Ascending aorta (tissue), 2 donors: ENCODE measurements at places on chromosomes 5 and 9.

GRCh38 chr9:38079461-38080031 is 10.5 kb upstream of the SHB start:
- DNase-seq: no peak

DNA sequence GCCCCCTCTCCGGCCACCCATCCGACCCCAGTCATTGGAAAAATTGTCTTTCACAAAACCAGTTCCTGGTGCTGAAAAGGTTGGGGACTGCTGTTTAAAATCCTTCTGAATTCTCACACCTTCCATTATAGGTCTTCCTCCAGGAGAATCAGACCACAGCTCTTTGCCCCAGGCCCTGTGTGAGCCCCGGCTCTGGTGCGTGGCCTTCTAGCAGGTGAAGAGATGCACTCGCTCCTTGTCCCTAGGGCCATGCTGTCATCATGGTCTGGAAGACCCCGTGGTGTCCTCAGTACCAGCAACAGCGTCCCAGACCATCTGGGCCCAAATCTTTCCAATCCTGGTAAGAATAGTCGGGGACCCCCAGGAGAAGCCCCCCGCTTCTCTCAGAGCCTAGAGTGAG is 95.2 kb downstream of the DAP start:
- no peak for DNase-seq

DNA sequence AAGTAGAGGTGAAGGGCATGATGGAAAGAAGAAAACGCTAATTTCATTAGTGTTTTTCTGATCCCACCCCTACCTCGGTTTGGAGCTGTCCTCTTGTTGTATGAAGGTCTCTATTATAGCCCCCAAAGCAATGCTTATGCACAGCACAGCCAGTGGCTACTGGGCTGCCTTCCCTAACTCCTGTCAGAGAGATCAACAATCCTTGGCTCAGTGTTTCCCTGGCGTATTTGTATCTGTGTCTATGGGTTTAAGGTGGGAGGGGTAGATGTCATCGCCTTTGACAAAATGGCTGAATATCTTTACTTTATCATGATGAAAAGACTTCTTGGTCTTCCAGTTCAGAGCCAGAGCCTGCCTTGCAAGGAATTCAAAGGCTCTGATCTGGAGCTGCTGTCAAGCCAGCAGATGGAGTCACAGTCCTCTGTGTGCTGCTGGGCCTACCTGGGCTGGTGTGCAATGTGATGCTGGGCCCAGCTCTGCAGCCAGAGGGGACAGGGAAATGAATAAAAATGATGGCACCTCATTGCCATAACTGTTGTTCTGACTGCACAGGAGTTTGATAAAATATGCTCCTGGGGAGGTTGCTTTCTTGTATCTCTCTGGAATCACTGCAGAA is 20.1 kb upstream of the HSPA9 start:
- no peak for DNase-seq

GRCh38 chr5:140322751-140323731 is 20.1 kb upstream of the PFDN1 start:
- DNase-seq: no peak

GRCh38 chr9:109286981-109287380 is 33.9 kb downstream of the EPB41L4B start:
- no peak for DNase-seq

GRCh38 chr5:39578887-39579497 is 154.2 kb upstream of the DAB2 start:
- no peak for DNase-seq

DNA sequence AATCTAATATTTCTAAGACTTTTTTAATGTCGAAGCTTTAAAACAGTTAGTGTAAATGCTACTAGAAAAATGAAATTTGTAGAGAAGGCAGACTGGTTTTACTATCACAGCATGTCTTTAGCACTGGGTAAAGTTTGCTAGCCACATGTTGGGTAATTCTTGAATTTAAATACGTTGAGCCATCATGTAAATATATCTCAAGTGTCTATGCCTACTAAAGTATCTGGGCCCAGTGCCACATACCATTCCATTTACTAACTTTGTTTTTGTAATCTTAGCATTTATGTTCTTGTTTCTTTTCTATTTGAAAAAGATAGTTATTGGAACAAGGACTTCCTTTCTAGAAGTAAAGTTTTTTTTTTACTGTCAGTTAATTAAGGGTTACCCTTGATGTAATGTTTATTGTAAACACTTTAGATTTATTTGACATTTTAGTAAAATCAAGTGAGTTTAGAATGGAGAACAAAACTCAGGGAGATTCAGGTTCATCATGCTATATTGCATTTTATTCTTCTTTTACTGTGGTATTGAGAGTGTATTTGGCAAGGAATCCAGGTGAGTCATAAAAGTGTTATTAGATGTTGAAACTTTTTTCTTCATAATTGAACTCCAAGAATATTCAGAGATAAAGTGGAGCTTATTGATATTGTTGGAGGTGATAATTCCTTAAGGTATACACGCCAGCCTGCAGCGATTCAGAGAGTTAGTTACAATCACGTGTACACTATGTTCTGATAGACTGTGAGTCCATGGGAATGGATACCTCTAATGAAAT is 182.4 kb downstream of the CCDC171 start:
- DNase-seq: no peak

- DNase-seq: no peak
Observed at GRCh38 chr5:141825241-141825671, 53.0 kb downstream of the PCDH1 start.

- DNase-seq: no peak
Observed at GRCh38 chr5:146947181-146947941, 68.8 kb upstream of the PPP2R2B start.

DNA sequence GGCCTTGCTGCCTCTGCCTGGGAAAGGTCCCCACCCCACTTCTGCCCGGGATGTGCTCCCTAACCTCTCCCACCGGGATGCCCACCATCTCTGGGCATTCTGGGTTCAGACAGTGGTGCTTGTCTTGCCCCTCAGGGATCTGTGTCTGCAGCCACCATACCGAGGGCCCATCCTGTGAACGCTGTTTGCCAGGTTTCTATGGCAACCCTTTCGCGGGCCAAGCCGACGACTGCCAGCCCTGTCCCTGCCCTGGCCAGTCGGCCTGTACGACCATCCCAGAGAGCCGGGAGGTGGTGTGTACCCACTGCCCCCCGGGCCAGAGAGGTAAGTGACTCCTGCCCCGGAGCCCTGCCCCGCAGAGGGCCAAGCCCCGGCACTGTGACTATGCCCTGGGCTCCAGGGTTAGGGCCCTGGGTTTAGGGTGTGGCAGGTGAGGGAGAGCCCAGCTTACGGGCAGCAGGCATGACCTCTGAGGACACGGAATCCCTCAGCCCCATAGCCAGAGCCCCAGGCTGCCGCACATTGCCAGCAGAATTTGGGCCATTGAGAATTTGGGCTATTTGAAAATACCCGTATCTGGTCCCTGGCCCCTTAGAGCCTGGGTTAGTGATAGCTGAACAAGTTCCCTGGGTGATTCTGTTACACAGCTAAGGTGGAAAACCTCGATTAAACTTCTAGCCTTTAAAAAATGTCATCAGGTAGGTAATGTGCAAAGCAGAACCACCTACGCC is 35.3 kb upstream of the AIF1L start:
- no peak for DNase-seq

DNA sequence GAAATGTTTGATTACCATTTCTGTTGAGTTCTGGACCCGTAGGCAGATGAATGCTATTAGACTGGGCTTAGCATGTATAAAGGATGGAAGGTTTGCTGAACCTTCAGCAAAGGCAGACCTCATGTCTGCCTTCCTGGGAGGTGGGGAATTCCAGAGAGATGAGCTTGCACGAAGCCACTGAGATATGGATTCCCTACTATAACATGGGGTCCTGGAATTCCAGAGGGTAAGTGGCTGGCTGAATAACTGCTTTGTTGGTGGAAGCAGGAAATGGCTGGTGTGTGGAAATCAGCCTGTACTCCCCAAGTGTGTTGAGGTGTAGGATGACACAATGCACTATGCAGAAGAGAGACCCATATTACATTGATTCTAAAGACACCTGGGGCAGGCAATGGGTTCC is 526.4 kb downstream of the CTNND2 start:
- no peak for DNase-seq

- DNase-seq: no peak
Observed at GRCh38 chr5:61623401-61624069, 291.5 kb downstream of the ZSWIM6 start.

DNA sequence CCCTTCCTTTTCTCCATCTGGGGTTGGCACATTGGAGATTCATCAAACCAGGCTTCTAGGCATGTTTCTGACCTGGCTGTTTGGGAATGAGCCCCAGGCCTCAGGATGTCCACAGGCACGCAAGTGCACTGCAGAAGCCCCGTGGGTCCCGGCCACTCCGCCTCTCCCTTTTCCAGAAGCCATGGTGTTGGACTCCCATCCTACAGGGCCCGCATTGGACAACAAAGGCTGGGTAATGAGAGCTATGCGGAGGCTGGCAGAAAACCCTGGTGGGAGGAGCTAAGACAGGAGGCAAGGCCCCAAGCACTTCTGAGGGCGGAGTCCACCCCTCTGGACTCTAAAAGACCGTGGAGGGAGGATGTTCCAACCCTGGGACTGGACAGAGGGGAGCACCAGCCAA is 160.6 kb downstream of the OLFM1 start:
- DNase-seq: no peak

DNA sequence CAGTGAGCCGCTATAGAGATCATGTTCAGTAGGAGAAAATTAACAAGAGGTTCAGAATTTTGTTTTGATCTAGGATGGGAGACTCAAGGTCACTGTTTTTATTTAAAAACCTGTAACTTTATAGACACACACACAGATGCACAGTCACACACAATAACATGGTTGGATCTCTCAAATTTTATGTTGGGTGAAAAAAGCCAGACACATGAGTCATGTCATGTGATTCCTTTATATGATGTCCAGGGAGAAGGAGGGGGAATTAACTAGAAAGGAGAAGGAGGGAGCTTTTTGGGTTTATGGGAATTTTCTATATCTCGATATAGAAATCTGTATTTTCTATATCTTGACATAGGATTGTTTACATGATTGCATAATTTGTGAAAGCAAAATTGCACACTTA is 17.1 kb downstream of the C6 start:
- no peak for DNase-seq

DNA sequence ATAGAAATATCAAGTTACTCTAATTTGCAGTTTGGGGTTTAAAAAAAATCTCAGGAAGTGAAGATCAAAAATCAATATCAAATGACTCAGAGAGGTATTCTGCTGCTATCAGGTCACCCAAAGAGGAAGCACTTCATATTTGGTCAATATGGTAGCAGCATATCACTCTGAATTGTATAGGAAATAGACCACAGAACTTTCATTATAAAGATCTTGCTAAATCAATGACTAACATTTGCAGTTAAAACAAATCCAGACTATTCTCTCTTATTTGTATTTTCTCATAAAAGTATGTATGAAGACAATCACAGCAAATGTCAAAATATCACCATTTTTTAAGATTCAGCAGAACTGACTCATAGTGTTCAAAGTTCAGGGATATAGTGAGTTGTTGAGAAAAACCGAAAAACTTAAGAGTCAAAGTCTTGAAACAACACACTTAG is 105.8 kb upstream of the PCSK1 start:
- no peak for DNase-seq

GRCh38 chr5:133967698-133968203 is 674 bp downstream of the C5orf15 start:
- no peak for DNase-seq

DNA sequence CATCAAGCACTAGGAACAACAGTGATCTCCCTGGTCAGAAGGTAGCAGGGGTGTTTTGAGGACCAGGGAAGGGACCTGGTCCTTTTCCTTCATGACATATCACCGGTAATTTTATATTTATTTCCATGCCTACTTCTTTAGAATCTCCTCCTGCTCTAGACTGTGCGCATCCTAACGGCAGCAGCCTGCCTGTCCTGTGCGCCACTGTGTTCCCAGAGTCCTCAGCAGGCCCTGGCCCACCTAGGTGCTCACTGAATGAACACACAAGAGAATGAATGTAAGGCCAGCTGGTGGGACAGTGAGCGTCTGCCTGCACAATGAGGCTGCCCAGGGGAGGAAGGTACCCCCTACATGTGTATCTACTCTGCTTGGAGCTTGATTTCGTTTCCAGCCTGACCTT is 51.5 kb downstream of the C5orf15 start:
- no peak for DNase-seq

GRCh38 chr5:73103870-73104299 is 16.5 kb upstream of the TMEM171 start:
- DNase-seq: no peak

DNA sequence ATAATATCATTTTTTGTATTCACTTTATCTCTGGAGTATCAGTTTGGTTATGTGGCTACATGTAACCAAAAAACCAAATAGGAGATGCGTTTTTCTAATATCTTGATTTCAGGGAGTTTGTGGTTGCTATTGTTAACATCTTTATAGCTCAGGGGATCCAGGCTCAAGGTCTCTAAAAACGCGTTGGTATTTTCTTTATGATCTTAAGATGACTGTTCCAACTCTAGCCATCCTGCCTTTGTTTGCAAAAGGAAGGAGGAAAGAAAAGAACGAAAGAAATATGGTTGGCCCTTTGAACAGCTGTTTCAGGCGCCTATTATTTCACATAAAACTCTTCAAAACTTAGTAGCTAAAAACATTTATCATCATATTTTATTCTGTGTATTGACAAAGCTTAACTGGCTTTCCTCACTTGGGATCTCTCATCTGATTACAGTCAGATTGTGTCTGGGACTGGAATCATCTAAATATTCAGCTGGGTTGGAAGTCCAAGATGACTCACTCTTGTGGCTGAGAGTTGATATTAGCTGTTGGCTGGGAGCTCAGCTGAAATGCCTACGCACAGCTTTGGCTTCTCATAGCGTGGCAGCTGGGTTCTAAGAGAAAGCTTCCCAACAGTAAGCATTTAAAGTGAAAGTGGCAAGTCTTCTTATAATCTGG is 60.1 kb downstream of the FAM174A start:
- DNase-seq: no peak

DNA sequence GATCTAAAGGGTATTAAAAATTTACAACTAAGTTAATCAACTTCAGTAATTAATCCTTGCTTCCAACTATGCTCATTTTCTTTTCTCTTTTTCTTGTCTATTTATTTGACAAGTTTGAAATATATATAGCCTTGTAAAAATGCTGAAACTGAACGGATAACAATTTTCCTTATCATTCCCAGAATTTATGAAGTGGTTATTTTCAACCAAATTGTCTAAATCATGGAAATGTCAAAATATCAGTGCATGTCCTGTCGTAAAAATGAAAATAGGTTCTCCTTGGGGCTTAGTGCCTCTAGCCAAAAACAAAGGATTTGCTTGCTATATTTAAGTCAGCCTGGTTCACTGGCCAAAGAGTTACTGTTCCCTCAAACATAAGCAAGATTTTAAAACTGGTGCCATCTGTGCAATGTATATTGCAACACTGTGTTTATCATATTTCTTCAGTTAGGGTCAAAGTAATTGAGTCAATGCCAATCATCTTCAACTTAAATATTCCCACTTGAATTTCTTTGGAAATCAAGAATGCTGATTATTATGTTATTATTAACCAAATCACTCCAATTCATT is 798.3 kb downstream of the MAT2B start:
- DNase-seq: no peak

DNA sequence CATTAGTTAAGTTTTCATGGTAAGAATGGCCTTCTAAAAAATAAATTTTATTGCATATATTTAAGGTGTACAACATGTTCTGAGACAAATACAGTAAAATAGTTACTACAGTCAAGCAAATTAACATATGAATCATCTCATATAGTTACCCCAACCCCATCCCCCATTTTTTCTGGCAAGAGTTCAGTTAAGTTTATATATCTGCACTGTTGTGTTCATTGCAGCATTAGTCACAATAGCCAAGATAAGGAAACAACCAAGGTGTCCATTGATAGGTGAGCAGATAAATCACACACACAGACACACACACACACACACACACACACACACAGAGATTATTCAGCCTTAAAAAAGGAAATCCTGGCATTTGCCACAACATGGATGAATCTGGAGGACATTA is 37.2 kb upstream of the OTULIN start:
- DNase-seq: no peak

- no peak for DNase-seq
Observed at GRCh38 chr5:60350794-60351193, 349.2 kb downstream of the DEPDC1B start.
